H54 (cell line): ENCODE measurements at places on chromosomes 7 and 10.

DNA sequence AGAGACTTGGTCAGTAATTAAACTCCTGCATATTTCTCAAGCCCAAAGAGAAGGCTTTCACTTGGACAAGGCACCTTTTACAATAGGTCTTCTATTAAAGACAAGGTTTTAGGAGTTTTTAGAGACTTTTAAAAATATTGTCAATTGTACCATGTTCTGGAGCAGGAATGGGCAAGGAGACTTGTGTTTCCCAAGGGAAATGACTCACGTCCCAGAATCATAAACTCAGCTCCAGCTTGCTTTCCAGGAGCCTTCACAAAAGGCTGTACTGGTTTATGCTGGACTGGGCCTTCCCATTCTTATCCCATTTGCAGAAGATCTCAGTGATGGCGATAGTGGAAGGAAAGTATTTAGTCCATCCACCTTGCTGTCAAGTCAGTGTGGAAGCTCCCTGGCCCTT, 7.8 kb upstream of the GLI3 start:
- DNase-seq = no peak

DNA sequence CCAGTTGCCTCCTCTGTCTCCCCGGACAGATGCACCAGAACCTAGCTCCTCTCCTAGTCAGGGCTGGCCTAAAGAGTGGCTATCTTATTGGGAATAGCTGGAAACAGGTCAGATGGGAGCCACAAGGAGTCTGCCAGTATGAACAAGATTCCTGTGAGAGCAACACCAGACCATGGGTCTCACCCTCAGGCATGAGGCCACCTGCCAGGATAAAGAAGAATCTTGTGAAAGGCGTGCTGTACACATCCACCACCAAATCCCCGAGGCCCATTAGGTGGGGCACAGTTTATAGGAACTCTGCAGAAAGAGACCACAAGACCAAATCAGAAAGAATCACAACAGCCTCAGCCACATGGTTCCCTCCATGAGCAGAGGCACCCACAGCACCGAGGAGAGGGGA, 325.9 kb downstream of the TNS3 start:
- no peak for DNase-seq

GRCh38 chr10:14513123-14513522, 182.4 kb upstream of the FRMD4A start:
- no peak for DNase-seq

DNA sequence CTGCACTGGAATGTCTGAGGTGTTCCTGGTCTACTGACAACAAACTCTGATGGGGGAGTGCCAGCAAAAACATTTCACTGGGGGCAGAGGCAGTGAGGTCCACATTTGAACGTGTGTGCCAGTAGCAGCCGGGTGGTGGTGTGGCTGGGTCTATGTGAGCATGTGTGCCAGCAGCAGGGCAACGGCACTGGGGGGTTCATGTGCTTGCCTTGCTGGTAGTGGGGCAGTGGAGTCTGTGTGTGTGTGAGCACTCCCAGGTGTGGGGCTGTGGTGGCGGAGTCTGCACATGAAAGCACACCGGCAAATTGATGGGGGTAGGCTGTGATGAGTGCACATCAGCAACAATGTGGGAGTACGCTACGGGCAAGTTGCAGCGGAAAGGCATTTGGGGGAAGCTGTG, 49.4 kb upstream of the SORCS1 start:
- no peak for DNase-seq

- DNase-seq = no peak
Observed at GRCh38 chr7:152399344-152399743, 36.5 kb downstream of the KMT2C start.

DNA sequence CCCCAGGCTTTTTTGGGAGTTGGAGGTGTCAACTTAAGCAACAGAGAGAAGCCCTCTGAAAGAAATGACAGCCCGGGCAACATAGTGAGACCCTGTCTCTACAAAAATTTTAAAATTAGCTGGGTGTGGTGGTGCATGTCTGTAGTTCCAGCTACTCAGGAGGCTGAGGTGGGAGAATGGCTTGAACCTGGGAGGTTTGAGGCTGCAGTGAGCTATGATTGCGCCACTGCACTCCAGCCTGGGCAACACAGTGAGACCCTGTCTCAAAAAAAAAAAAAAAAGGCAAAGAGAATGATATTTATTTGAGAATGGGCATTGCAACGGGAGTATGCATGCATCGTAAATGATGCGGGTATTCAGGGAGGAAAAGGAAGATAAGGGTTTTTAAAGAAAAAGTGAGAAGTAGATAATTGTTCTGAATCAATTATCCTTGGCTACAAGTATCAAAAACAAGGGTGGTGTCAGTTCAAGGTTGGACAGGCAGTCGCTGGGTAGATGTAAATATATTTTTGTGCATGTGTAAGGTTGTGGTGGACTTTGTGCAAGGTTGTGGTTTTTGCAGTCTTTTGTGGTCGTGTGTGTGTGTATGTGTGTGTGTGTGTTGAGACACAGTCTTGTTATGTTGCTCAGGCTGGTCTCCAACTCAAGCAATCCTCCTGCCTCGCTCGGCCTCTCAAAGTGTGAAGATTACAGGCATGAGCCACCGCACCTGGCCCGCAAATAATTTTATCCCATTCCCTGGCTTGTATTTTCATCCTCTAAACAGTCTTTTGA, 65.6 kb downstream of the COL26A1 start:
- no peak for DNase-seq

- no peak for DNase-seq
Observed at GRCh38 chr10:35126062-35126529, 550 bp upstream of the CREM start.

DNA sequence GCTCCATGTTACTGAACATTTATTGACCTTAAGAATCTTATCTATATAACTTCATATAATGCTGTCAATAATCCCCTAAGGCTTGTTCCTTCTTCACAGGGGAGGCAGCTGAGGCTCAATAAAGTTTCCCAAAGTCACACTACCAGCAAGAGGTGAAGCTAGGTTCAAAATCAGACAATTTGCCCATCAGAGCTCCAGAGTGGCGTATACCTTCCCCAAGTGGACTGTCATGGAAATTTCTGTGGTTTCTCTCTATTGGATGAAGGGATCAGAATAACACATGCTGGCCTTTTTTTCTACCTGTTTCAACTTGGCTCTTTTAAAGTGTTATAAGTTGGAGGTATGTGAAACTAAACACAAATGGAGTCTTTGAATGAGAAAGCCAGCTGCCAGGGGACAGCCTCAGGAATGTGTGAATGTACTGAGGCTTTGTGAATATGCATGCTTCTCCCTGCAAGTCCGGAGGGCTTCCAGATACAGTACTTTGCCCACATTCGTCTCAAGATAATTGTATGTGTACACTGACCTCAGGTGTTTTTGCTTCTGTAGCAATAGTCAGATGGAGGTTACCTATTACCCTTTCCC, 656.3 kb upstream of the CELF2 start:
- DNase-seq = no peak
